Kidney tubule cell (primary cell): ENCODE measurements at places on chromosomes 4 and X.

DNA sequence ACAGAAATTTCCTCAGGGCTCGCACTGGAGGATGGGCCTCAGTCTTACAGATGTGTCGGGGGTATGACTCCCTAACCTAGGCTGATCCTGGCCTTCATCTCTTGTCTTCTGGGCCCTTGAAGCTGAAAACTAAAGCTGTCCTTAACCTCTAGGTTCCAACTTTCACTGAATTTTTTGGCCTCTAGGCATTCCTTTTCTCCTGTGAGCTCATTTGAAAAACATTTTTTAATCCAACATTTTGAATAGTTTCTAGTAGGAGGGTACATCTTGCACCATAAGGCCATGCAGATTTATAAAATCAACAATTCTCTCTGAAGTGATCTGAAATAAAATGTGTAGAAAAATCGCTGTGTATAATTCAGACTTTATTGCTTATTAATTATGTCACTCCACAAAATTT lies 19.7 kb downstream of the RWDD4 start:
- no peak for DNase-seq

GRCh38 chrX:20042221-20042620 lies 51.4 kb upstream of the BCLAF3 start:
- no peak for DNase-seq

DNA sequence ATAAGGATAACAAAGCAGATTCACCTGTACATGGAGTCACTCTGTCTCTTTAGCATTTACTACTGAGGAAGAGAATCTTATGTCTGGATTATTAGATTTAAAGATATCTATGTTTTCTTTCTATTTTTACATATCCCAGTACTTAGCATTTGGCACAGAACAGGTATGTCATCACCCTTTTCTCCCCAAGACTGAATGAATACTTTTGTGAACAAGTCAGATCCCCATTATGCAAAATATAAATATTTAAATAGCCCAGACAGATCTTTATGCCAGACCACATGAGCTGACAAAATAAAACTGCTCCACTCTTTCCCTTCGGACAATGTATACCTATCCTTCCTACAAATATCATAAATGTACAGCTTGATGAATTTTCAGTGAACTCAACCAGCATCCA lies 94.5 kb downstream of the CASK start:
- no peak for DNase-seq

GRCh38 chr4:77251751-77252150 lies 94.7 kb downstream of the CCNG2 start:
- no peak for DNase-seq

DNA sequence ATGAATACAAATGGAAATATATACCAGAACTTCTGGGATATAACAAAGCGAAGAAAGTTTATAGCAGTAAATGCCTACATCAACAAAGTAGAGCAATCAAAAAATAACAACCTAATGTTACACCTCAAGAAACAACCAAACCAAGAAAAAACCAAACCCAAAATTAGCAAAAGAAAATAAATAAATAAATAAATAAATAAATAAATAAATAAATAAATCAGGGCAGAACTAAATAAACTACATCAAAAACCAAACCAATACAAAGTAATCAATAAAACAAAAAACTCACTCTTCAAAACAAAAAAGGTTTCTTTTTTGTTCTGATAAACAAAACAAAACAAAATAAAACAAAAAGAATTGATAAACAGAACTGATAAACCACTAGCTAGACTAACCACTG lies 88.4 kb upstream of the SPIN4 start:
- no peak for DNase-seq

GRCh38 chr4:140448162-140448561 lies 20.7 kb upstream of the CLGN start:
- DNase-seq, result no peak

- DNase-seq, result peak; percentile 26
Measured at GRCh38 chrX:109268340-109268739, 213.5 kb downstream of the GUCY2F start.
